ENCODE measurements at places on chromosomes 11 and 22.

DNA sequence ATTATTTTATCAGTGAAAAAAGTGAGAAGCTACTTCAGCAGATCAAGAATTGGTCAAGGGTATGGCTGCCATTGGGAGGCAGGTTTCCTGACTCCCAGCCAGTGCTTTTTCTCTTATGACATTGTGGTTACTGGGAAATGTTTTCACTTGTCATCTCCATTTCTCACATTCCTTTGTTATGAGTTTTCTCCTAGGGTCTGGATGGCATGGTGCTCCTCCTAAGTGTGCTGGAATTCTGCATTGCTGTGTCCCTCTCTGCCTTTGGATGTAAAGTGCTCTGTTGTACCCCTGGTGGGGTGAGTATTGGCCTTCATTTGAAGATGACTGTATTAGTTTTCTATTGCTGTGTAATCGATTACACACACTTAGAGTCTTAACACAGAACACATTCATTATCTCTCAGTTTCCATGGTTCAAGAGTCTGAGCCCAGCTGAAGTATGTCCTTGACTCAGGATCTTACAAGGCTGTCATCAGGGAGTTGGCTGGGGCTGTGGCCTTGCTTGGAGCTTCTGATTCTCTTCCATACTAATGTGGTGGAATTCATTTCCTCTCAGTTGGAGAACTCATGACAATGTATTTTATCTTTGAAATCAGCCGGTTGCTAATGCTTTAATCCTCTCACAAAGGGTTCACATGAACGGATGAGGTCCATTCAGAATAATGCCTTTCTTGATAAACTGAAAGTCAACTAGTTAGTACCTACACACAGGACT lies 21.0 kb upstream of the MS4A6E start:
- DNase-seq = no peak

- peak; percentile 20 for DNase-seq
These were observed 321.0 kb downstream of the DDX10 start for GRCh38 chr11:108985945-108986279.

- DNase-seq = no peak
These were observed 105.6 kb downstream of the RRAS2 start for GRCh38 chr11:14253421-14253820.

DNA sequence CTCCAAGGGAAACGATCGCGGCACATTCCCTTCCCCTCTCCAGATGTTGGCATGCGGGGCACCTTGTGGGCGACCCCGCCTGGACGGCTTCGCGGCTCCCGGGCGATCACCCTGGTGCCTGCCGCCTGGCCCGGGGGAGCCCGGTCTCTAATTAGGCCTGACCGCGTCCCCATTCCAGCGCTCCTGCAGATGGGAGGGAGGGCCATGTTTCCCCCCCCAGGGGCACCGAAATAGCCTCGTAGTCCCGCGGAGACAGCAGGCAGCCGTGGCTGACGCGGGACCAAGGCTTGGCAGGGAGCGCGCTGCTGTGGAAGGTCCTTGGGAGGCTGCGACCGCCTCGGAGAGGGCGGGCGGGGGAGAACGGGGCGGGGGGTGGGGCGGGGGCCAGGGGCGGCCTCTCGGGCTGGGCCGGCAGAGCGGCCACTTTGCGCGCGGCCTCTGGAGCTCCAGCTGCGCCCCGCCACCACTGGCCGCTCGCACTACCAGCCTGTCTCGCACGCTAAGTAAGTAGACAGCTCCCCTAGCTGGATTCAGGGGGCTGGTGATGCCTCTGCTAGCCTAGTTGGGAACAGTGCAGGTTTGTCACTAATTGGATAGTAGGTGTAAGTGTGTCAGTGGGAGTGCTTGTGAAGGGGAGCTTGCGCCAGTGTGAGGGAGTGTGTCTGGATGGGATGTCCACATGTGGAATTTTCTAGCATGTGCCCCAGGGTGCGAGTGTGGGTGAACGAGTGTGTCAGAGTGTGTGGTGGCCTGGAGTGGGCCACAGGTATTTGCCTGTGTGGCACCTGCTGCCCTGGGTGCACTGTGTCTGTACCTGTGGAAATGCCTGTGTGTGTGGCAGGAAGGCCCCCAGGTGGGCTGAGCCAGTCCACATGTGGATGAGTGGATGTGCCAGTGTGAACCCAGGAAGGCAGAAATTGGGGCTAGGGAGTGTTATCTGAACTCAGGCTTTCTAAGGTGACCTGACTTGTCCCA lies at the start of gene INSC:
INSC (plus strand) TSS at position 423 of the 975 bp plus-strand sequence. CDS start 34,252 bp downstream, outside the sequence.
- no peak for DNase-seq

GRCh38 chr11:5293028-5293427 lies 8.7 kb downstream of the OR51B4 start:
- DNase-seq = no peak

- no peak for DNase-seq
These were observed 16.3 kb downstream of the MYO7A start for GRCh38 chr11:77144196-77144856.

DNA sequence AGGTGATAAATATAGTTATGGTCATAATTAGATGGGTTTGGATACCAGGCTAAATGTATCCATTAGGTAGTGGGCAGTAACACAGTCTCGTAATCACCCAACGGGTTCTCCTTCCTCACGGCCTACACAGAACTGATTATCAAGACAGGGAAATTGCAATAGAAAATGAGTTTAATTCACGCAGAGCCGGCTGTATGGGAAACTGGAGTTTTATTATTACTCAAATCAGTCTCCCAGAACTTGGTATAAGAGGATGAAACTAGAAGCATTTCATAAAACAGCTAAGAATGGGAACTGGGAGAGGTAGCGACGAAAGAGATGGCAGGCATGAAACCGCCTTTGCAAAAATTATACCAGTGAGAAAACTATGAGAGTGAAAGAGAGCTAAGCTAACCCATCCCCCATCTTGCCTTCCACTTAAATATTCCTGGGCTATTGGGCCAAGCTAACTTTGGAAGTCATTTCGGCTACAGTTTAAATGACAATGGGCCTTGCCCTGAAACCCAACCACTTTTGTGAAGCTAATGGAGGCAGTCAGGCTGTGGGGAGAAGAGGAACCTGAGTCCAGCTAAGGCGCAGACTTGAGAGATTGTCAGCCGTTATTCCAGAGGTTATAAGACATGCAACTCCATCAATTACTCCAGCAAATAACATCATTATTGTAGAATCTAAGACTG lies 29.6 kb downstream of the CTSC start:
- no peak for DNase-seq

- DNase-seq = no peak
These were observed 93.6 kb downstream of the CTTN start for GRCh38 chr11:70491696-70492472.

- DNase-seq = no peak
These were observed 20.3 kb upstream of the MICAL2 start for GRCh38 chr11:12090061-12090591.

GRCh38 chr22:49046546-49047361 lies 780.9 kb downstream of the BRD1 start:
- no peak for DNase-seq

DNA sequence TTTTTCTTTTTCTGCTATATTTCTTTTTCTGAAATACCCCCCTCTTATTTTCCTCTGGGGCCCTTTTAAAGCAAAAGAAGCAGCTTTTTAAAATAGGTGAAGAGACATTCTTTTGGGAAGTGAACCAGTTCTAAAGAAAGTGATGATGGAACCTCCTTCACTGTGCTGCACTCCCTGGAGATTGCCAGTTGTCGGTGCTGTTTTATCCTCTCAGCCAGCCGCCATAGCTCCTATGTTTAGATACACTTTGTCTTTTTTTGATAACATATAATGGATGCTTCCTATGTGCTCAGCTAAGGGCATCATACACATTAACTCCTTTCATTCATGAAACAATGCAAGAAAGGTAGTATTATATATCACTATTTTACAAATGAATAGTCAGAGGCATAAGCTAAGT lies 14.0 kb downstream of the CFAP300 start:
- DNase-seq = no peak

DNA sequence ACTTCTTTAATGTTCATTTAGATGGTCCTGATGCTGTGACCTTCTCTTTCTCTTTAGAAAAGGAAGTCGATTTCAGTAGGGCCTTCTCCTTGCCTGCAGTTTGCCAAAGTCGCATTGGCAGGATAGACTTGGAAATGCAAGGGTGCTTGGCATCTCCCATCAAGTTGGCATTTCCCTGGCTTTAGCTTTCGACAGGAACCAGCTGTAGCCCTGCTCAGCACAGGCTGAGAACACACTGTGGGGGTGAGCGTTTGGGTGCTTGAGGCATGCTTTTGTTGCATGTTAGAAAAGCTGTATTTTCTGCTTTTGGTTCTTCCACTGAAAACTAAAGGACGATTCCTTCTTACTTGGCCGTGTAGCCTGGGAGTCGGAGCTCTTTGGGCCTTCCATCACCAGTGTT lies 37.7 kb downstream of the LDLRAD3 start:
- no peak for DNase-seq

DNA sequence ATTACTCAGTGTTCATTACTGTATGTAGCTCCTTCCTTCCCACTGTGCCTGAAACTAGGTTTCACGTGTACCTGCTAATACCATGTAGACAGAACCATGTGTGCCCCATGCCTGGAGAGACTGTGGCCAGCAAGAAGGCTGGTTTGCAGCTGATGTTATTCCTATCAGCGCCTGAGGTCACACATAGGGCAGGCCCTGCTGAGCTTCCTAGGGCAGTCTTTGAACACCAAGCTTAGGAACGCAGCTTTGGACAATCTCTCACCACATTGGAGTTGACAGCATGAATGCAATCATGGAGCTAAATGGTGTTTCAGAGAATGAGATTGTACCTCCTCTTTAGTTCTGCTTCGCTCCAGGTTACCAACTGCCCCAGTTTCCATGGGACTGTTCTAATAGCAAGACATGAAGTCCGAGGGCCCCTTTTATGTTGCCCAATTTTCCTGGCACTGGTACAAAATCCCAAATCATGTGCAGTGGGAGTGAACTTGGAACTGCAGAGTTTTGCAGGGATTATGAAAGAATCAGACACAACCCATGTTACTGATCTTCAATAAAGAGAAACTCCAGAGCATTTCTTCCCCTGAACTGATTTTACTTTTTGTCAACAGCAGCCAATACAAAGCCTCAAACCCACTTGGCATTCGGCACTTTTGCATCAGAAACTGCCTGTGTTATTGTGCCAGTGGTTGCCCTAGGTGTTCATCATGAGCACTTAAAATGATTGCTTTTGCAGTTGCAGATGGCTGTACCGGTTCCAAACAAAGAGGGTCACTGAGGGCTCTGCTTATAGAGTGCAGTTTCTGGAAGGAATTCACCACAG lies 154.2 kb upstream of the TTC12 start:
- DNase-seq = no peak

GRCh38 chr11:68735125-68735524 lies 16.2 kb downstream of the TESMIN start:
- no peak for DNase-seq

- no peak for DNase-seq
These were observed 19.5 kb downstream of the YPEL4 start for GRCh38 chr11:57630171-57630570.

DNA sequence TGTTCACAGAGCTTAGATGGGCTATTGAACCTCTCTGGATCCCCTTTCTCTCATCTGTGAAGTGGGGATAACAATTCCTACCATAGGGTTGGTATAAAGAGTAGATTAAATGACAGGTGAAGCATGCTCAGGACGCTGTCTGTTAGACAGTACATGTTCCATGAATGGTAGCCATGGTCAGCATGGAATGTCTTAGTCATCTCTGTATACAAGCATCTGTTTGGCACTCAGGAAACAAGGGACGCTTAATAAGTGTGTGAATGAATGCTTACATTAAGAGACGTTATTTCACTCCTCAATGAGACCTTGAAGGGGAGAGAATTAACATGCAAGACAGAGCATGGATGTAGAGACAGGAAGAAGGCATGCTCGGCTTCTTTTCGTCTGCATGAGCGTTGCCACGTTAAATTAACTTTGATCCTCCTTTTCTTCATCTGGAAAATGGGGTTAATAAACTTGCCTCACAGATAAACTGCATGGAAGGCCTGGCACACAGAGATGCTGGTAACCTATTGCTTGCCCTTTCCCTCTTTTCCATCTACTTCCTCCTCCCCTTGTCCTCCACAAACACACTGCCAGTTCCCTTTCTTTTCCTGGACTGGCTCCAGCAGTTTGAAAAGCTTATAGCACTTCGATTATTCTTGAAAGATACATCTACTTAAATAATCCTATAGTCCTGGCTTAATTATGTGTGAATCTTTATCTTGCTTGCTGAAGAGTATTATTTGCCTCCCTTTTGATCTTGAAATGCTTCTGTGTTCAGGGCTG lies 267.2 kb upstream of the MTNR1B start:
- no peak for DNase-seq

GRCh38 chr11:1199751-1200610 lies 22.9 kb upstream of the MUC5B start:
- no peak for DNase-seq

- DNase-seq = no peak
These were observed 96.5 kb downstream of the RPL27A start for GRCh38 chr11:8779107-8779506.
